Cerebellum (tissue), 4 donors: ENCODE measurements at places on chromosomes 5 and 9.

- DNase-seq, result no peak
These were observed 287.1 kb upstream of the ADRA1B start for GRCh38 chr5:159629158-159629557.

DNA sequence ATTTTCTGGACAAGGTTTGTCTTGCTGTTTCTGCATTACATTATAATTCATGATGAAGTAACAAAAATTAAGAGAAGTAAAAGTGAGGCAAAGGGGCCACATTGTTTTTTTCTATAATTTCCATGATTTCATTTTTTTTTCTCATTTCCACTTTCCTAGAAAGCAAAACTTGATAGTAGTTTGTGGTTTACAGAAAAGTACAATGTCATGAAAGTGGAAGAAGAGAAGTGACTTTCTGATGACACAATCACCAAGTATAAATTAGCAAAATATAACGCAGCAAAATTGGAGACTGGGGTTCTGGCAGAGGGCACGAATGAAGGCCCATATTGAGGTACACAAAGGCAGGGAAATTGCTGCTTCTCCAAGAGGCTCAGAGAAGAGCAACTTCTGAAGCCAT lies 5.0 kb upstream of the IFNA14 start:
- DNase-seq, result no peak

- DNase-seq, result no peak
These were observed 691.8 kb downstream of the DNAH5 start for GRCh38 chr5:13252699-13253098.

GRCh38 chr9:87199278-87199677 lies 252.0 kb upstream of the GAS1 start:
- no peak for DNase-seq

DNA sequence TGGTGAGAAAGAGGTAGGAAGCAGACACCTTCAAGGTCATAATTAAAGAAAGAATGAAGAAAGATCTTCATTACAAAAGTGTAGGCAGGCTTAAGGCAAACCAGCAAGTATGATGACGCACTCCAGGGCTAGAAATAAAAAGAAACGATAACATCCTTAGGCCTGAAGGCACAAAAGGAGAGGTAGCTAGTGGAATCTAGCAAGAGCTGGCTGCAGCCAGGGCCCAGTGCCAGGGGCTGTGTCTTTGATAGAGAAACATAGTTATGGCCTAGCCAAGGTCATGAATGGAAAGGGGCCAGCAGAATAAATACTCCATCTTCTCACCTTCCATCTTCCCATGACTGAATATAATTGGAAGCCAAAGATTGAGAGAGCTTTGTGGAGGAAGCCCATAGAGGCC lies 6.8 kb upstream of the SH3TC2 start:
- no peak for DNase-seq

- no peak for DNase-seq
These were observed 65.3 kb upstream of the PPARGC1B start for GRCh38 chr5:149664666-149665415.

DNA sequence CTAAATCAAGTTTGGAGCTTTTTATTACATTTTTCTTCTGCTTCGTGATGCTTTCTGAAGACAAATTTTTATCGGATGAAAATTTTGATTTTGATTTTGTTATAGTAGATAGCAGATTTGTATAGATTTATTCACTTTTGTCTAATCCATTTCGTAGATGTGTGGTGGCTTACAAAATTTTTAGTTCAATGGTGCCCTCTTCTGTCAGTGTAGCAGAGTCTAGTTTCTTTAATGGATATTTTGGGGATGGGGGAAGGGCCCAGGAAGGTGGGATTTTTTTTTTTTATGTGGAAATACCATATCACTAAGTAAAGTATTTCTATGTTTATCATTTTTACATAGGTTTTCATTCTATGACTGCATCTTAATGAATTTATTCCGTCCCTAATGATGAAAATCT lies 259.9 kb upstream of the TARS1 start:
- DNase-seq, result no peak

DNA sequence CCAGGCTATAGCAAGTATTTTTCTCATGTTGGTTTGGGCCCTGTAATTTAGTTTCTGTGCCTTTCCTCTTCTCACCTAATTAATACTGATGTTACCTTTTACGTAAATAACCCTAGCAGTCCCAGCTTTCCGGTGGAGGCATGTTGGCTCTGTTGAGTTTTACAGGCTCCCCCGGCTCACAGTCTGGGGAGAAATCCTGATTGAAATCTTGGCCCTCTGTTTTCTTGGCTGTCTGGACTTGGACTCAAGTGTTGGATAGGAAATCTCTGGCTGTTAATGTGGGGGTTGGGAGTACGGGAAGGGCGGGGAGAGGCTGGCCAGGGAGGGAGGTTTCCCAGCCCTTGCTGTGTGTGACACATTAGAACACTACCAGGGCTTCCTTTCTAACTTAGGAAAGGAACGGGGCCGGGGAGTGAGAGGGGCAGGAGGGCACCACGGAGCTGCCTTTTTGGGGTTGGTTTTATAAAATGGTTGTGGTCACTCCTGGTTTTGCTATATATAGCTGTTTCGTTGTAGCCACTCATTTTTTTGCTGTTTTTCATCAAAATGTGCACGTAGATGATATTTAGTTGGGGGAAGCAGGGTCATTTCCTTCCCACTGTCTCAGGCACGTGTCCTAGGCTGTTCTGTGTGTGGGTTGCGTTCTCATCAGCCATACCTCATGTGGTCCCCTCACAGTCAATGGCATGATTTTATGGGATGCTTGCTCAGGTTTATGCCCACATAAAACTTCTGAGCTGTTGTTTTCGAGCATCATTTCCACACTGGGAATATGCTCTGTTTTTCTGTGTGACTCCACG lies 11.0 kb downstream of the TRIO start:
- DNase-seq, result no peak

GRCh38 chr5:23330726-23331125 lies 176.7 kb upstream of the PRDM9 start:
- no peak for DNase-seq

GRCh38 chr9:127214421-127215267 lies 49.9 kb upstream of the GARNL3 start:
- DNase-seq, result peak; percentile 76

GRCh38 chr5:10695055-10695649 lies 65.9 kb downstream of the DAP start:
- peak; percentile 84 for DNase-seq

DNA sequence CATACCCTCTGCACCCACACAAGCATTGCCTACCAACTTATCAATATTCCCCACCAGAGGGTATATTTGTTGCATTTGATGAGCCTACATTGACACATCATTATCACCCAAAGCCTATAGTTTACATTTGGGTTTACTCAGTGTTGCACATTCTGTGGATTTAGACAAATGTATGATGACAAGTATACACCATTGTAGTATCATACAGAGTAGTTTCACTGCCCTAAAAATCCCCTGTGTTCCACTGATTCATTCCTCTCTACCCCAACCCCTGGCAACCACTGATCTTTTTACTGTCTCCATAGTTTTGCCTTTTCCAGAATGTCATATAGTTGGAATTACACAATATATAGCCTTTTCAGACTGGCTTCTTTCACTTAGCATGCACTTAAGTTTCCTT lies 85.7 kb upstream of the CPLX2 start:
- DNase-seq, result no peak

- DNase-seq, result no peak
These were observed 39.7 kb downstream of the ROPN1L start for GRCh38 chr5:10481241-10481935.

DNA sequence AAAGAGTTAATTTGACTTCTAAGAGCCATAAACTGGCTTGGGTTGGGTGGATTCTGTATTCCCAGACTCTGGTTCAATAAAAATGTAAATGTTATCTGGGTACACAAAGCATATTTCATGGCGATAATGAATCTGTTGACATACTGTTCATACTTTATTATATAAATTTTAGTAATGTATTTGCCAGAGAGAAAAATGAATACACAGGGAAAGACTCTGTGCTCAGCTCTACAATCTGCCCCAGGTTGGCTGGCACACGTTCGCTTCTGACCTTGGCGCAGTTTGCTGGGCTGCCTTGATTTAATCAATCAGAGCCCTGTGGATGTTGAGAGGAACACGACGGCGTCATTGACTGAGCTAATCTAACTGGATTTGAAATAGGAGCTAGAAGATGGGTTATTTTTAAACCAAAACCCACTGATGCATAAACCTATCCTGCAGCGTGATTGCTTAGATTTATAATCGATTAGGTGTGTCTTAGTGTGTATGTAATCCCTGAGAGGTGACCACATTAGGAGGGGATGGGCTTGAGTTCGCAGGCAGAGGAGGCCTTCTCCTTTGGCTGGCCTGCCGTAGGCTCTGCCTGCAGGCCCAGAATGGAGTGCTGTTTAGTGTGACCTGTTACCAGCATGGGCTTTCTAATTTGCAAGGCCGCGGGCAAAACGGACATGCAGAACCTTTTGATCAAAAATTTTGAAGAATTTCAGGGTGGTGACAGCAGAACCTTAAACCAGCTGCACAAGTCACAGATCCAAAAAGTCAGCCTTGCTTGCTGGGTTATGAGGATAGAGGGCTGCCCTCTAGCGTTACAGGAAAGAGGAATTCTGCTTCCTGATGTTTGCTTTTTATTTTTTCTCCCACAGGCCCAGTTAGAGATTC lies 3.9 kb upstream of the ADCY2 start:
- no peak for DNase-seq

GRCh38 chr5:25694801-25695200 lies 1050.0 kb upstream of the CDH10 start:
- no peak for DNase-seq

DNA sequence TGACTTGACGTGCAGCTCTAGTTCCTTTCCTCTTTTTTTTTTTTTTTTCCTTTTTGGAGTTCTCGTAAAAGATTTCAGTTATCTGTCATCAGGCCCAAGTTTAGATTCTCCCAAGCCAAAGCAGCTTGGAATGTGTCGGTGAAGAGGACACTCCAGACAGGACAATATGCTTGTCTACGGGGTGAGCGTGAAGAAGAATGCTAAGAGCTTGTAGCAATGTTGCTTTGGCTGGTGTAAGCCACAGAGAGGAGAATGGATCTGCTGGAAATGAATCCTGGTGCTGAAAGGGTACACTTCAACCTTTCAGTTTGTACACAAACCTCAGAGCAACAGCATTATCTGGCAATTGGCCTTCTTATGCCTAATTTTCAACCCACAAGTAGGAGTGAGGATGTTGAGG lies 92.4 kb downstream of the ISL1 start:
- no peak for DNase-seq

DNA sequence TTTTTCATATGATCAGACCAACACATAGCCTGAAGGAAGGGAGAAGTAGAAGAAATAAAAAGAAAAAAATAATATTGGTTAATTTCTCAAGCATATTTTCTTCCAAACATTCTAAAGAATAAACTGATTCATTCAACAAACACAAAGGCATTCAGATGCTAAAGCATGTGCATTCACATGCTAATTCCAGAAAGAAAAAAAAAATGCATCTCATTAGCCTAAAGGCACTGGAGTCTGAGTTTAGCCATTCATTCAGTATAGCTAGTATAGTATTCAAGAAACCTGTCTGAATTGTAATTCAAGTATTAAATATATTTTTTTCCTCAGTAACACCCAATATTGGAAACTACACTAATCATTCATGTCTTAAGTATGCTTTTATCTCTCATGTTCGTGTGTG lies 61.0 kb upstream of the FER start:
- no peak for DNase-seq

GRCh38 chr9:115267790-115268189 lies 149.8 kb upstream of the TNC start:
- DNase-seq, result no peak

- no peak for DNase-seq
These were observed 67.3 kb upstream of the CEMIP2 start for GRCh38 chr9:71835596-71835995.

- DNase-seq, result no peak
These were observed 8.5 kb upstream of the PRXL2C start for GRCh38 chr9:96663506-96664120.

GRCh38 chr5:27130587-27130986 lies 92.2 kb upstream of the CDH9 start:
- no peak for DNase-seq

GRCh38 chr5:145908206-145908960 lies 28.0 kb upstream of the SH3RF2 start:
- DNase-seq, result no peak

DNA sequence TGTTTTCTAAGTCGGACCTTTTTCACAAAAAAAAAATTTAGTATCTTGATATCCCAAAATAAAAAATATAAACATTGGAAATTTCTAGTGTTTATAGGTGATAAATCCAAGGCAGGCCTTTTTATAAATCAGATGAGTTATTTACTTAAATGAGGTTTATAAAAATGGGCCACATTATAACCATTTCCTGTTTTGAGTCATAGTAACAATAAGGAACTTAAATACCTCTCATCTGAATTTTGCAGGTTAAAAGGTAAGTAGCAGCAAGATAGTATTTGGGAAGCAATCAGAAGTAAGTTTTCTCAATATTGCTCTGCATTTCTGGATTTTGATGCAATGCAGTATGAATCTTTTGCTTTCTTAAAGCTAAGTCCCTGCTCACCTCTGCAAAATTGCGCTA lies 3.9 kb downstream of the SPTAN1 start:
- DNase-seq, result no peak

DNA sequence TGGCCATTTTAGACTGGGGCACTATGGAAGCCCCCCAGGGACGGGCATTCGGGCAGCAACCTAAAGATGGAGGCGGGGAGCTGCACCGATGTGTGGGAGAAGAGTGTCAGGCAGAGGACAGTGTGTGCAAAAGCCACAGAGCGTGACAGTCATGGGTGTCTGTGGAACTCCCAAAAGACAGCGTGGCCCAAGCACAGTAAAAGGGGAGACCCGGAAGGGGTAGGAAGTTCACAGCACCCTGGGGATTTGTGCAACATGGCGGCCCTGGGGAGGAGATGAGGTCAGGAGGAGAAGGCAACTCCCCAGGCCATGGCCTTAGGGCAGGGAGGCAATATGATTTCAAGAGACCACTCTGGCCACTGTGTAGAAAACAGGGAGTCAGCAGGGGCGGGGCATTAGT lies 38.9 kb upstream of the FGF1 start:
- DNase-seq, result no peak

- DNase-seq, result no peak
These were observed 146.8 kb upstream of the FBXL7 start for GRCh38 chr5:15353086-15353645.

DNA sequence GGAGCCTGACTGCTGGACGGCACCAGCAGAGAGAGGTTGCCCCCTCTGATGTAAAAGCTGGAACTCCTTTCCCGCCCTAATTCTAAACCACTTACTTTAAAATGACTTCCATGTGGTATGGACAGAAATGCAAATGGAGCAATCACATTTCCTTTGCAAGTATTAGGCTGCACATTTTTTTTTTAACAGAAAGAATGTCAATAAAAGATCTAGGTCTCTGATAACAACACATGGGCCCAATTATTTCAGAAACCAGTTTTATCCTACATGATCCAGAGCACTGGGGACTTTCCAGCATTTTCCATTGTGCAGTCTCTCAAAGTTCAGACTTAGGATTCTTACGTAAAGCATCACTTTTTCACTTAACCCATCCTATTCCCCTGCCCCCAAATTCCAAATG lies 203.7 kb downstream of the NXNL2 start:
- DNase-seq, result no peak

GRCh38 chr5:43702815-43703214 lies 99.8 kb downstream of the NNT start:
- DNase-seq, result peak; percentile 55

- DNase-seq, result no peak
These were observed 182.8 kb upstream of the NFIL3 start for GRCh38 chr9:91606255-91606995.

GRCh38 chr5:154107756-154108155 lies 69.0 kb downstream of the MFAP3 start:
- no peak for DNase-seq

GRCh38 chr9:96691326-96691725 lies 36.2 kb upstream of the PRXL2C start:
- DNase-seq, result no peak
